ENCODE measurements at places on chromosomes 3 and 15. TPM values are rescaled to one million over a fixed set of nuclear protein-coding genes. Genes with fewer than 3 reads are reported as not detected.
A peak's percentile ranks its signal among the peaks of the same experiment; 100 is the strongest.

DNA sequence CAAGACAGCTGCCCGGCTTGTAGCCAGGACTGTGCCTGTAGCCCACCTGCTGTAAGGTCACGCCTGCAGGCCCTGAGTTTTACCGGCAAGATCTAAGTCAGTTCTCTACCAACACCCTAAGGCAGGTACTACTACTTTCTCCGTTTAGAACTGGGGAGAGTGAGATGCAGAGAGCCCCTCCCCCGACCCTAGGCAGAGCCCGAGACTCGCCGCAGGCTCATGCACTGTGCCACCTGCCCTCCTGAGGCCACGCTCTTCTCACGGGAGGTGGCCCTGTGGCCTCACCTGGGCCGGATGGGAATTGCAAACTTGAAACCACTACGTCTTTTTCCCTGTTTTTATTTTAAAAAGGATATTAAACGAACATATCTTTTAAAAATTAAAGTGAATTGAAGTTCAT is 36.9 kb upstream of the PCSK6 start:
- no peak overlapping the region for H3K27ac ChIP-seq
- H3K4me1 ChIP-seq = peaks cover 22% of the 10 kb centered on the region
- no peak overlapping the region for H3K4me3 ChIP-seq
- no peaks in the 10 kb centered on the region for H3K27me3 ChIP-seq
- H3K36me3 ChIP-seq = no peaks in the 10 kb centered on the region

DNA sequence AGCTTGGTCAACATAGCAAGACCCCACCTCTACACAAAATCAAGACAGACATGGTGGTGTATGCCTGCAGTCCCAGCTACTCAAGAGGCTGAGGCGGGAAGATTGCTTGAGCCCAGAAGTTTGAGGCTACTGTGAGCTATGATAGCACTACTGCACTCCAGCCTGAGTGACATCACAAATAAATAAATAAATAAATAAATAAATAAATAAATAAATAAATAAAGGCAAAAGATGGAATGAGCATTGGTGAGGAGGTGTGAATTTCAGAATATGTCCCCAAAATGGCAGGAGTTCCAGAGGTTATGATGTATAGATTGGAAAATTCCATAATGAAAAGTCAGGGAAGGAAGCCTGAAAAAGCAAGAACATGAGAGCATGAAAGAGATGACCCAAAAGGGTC is 249.9 kb downstream of the MEX3B start:
- H3K27ac ChIP-seq = no peak overlapping the region
- DNase-seq = no peak
- H3K36me3 ChIP-seq = no peaks in the 10 kb centered on the region
- no peak overlapping the region for H3K4me3 ChIP-seq
- H3K27me3 ChIP-seq = no peaks in the 10 kb centered on the region
- no peaks in the 10 kb centered on the region for H3K4me1 ChIP-seq

- no peaks in the 10 kb centered on the region for H3K4me1 ChIP-seq
- DNase-seq = no peak
- no peaks in the 10 kb centered on the region for H3K27me3 ChIP-seq
- H3K27ac ChIP-seq = no peak overlapping the region
- H3K36me3 ChIP-seq = no peaks in the 10 kb centered on the region
These were observed 170.5 kb upstream of the TGFBR2 start for GRCh38 chr3:30435861-30436331.

DNA sequence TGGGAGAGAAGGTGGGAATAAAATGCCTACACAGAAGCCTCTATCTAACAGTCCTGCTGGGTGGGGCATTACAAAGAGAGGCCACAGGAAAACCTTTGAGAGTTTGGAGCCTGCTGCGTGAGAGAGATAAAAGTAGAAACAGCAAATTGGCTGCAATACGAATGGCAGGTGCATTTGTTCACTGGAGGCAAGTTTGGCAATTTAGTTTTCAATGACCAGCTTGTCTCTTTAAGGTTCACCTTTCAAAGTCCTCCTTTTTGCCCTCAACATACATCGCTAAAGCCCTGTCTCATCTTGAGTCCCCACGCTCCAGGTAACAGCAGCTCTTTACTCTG is 405.7 kb downstream of the LSAMP start:
- H3K27ac ChIP-seq = no peak overlapping the region
- H3K4me1 ChIP-seq = no peaks in the 10 kb centered on the region
- no peaks in the 10 kb centered on the region for H3K36me3 ChIP-seq
- H3K27me3 ChIP-seq = no peaks in the 10 kb centered on the region
- no peak for DNase-seq

DNA sequence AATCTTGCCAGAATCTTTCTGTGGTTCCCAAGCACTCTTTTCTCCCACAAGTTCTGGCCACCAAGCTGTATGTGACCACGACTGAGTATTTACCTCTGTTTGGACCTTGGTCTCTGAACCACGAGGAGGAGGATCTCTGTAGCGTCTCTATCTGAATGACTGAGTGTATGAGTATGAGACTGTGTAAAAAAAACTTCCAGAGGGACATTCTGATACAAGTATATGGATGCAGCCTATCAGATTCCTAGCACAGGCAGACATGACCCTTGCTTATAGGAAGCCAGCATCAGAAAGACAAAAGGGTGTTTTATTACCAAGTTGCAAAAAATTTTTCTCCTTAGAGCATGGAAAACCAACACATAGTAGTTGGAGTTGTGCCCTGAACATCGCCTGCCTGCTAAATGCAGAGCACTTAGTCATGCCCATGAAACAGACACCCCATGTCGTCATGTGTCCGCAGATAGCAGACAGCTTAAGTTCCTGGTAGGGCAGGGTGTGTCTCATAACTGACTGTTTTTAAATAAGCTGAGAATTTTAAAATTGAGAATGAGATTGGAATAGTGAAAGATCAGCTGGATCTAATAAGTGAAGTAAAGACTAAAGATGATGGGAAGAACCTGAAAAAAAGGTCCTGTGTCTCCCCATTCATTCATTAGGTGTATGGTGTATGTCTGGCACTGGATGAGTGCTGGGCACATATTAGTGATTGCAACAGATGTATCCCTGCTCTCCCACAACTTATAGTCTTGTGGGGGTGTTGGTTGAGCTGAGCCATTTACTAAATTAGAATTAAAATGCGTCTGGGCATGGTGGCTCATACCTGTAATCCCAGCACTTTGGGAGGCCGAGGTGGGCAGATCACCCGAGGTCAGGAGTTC is 30.9 kb downstream of the DAG1 start:
- H3K4me1 ChIP-seq = no peaks in the 10 kb centered on the region
- H3K4me3 ChIP-seq = no peak overlapping the region
- no peaks in the 10 kb centered on the region for H3K36me3 ChIP-seq
- DNase-seq = peak; percentile 63
- H3K27me3 ChIP-seq = no peaks in the 10 kb centered on the region

The STRC gene
- 0.74 TPM for total RNA-seq

DNA sequence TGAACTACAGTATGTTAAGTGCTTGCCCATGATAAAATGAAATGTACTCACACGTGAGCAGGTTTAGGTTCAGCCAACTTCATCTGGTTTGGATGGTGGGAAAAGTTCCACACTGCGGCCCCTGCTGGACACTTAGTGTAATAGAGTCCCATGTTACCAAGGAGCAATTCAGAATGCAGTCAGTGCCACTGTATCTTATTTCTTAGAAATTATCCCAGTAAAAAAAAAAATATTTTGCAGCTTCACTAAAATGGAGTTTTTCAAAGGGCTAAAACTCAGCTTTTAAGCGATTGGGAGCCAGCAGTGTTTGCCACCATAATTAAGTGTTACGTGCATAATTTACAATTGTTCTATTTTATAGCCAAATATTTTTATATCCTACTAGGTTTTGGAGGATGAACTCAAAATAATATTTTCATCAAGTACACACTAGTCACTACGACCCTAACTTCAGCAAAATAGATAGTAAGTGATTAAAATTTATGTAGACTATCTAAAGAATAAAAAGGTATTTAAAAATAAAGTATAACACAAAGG is 371.7 kb upstream of the GBE1 start:
- no peak overlapping the region for H3K4me3 ChIP-seq
- no peak overlapping the region for H3K27ac ChIP-seq
- H3K36me3 ChIP-seq = no peaks in the 10 kb centered on the region
- no peaks in the 10 kb centered on the region for H3K4me1 ChIP-seq
- DNase-seq = peak; percentile 27
- H3K27me3 ChIP-seq = no peaks in the 10 kb centered on the region

GRCh38 chr3:13069495-13069894 is 3.7 kb downstream of the IQSEC1 start:
- peaks cover 19% of the 10 kb centered on the region for H3K27me3 ChIP-seq
- H3K4me3 ChIP-seq = no peak overlapping the region
- no peaks in the 10 kb centered on the region for H3K36me3 ChIP-seq
- H3K4me1 ChIP-seq = no peaks in the 10 kb centered on the region
- no peak overlapping the region for H3K27ac ChIP-seq

DNA sequence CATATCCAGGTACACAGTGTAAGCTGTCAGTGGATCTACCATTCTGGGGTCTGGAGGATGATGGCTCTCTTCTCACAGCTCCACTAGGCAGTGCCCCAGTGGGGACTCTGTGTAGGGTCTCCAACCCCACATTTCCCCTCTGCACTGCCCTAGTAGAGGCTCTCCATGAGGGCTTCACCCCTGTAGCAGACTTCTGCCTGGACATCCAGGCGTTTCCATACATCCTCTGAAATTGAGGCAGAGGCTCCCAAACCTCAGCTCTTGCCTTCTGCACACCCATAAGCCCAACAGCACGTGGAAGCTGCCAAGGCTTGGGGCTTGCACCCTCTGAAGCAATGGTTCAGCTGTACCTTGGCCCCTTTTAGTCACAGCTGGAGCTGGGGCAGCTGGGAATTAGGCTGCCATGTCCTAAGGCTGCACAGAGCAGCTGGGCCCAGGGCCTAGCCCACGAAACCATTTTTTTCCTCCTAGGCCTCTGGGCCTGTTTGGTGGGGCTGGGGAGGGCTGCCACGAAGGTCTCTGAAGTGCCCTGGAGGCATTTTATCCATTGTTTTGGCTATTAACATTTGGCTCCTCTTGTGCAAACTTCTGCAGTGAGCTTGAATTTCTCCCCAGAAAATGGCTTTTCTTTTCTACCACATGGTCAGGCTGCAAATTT is 65.5 kb upstream of the FILIP1L start:
- no peak overlapping the region for H3K4me3 ChIP-seq
- H3K27ac ChIP-seq = no peak overlapping the region
- H3K36me3 ChIP-seq = no peaks in the 10 kb centered on the region
- H3K4me1 ChIP-seq = no peaks in the 10 kb centered on the region
- H3K27me3 ChIP-seq = no peaks in the 10 kb centered on the region

The SEC11A gene
- total RNA-seq = 154 TPM

DNA sequence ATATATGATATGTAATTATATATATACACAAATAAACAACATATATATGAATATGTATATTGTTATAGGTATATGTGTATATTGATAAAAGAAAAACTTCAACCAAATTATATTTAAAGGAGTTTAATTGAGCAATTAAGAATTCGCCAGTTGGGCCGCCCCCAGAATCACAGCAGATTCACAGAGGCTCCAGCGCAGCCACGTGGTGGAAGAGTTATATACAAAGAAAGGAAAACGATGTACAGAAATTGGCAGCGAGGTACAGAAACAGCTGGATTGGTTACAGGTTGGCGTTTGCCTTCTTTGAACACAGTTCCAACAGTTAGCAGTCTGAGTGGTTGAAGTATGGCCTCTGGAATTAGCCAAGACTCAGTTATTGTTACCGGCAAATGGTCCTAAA is 137.3 kb upstream of the SLC24A5 start:
- H3K4me3 ChIP-seq = no peak overlapping the region
- H3K4me1 ChIP-seq = no peaks in the 10 kb centered on the region
- H3K27ac ChIP-seq = no peak overlapping the region
- no peak for DNase-seq
- H3K36me3 ChIP-seq = no peaks in the 10 kb centered on the region
- H3K27me3 ChIP-seq = no peaks in the 10 kb centered on the region

DNA sequence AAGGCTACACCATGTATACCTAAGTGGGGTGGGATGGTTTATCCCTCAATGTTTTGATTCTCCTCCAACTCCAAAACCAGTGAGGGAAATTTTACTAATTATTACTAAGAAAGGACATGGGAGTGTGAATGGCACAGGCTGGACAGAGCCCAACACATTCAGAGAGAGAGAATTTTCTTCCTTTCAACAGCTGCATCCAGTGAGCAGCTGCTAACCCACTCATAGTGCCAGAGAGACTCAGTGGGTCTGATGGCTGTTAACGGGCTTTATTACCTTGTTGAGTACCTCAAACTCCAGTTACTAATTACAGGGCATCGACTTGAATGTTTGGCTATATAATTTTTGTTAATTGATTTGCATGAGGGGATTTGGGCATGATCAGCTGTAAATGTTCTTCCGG is 75.8 kb downstream of the RORA start:
- no peaks in the 10 kb centered on the region for H3K27me3 ChIP-seq
- no peaks in the 10 kb centered on the region for H3K36me3 ChIP-seq
- no peak for DNase-seq
- no peak overlapping the region for H3K27ac ChIP-seq

DNA sequence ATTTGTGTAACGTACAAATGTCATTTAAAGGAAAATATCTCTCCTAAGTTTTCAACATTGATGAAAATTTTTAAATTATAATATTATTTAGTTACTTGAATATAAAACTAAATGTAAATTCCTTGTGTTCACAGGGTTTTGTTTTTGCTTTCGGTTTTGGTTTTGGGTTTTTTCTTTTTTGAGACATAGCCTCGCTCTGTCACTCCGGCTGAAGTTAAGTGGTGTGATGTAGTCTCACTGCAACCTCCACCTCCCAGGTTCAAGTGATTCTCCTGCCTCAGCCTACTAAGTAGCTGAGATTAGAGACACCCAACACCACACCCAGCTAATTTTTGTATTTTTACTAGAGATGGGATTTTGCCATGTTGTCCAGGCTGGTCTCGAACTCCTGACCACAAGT is 79.3 kb upstream of the TCF12 start:
- no peaks in the 10 kb centered on the region for H3K4me1 ChIP-seq
- H3K4me3 ChIP-seq = no peak overlapping the region
- H3K27me3 ChIP-seq = no peaks in the 10 kb centered on the region
- DNase-seq = no peak

DNA sequence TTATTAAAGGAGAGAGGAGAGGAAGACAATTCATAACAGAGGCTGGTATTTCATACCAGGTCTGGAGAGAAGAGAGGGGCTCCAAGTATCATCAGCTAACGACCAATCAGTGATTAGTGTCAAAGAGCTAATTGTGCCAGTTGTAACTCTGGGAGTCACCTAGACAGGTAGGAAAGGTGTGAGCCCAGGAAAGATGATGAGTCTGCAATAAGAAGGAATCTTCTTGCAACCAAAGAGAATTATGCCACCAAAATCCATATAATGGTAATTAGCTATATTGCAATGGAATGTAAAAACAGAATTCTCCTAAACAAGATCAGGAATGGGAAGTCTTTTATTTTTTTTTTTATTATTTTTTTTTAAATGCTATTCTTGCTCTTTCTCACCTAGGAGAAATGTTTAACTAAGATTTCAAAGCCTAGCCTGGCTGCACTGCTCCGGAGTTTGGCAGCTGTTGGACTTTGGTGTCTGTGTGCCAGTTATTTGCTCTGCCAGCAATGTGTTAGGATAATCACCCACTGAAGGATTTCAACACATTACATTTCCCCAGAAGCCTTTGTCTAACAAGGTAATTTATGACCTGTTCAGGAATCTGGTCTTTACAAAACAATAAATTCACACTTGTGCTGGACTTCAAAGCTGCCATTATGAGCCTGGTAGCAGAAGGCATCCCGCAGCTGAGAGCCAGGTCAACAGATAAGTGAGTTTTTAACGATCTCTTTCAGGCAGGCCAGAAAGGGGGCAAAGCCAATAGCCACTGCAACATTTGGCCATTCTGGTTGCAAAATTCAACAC is 89.4 kb downstream of the FOXB1 start:
- no peaks in the 10 kb centered on the region for H3K27me3 ChIP-seq
- DNase-seq = peak; percentile 31
- no peaks in the 10 kb centered on the region for H3K4me1 ChIP-seq
- H3K36me3 ChIP-seq = no peaks in the 10 kb centered on the region
- H3K27ac ChIP-seq = no peak overlapping the region

The FOXL2NB gene
- total RNA-seq = not detected

All from colonic mucosa (tissue), 4 donors.